Cardiac septum (tissue), 1 donor: ENCODE measurements at places on chromosomes 7 and 10. TPM values are rescaled to one million over a fixed set of nuclear protein-coding genes. Genes with fewer than 3 reads are reported as not detected.

- no peak for DNase-seq
These were observed 23.6 kb downstream of the IFIT3 start for GRCh38 chr10:89351412-89351779.

- no peak for DNase-seq
These were observed 22.9 kb downstream of the STRIP2 start for GRCh38 chr7:129457101-129457500.

DNA sequence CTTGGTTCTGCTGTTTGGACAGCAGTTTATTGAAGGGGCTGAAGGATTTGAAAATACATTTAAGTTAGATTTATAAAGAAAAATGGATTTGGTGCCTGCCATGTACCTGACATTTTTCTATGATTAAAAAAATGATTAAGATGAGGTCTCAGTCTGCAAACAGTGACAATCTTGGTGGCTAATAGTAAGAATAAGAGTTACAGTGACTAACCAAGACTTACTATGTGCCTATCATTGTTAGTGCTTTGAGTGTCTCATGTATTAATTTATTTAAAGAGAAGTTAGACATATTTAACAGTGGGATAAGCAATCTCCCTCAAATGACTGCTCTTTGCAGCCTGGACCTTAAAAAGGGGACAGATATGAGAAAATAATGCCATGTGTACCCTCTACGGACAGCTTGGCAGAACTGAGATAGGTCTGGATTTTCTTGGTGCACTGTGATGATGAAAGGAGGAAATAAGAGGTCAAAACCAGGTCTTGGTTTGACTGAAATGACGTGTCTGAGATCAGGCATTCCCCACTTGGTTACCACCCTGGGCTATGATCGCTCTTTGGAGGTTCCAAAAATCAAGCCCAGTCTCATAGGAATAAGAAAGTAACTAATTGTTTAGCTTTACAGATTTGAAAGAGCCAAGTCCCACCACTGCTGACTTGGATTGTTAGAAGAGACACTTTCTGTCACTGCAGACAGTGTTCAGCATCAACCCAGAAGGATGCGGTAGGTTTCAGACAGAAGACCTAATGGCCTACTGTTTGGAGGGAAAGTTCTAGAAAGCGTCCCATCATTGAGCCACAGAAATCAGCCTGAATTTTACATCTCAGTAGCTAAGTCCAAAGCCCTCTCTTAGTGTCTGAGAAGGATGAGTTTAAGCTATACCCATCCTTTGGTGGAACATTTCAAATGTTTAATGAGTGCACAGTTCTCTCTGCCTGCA is 2.1 kb downstream of the CASP7 start:
- DNase-seq = no peak

GRCh38 chr10:3236644-3237404 is 64.2 kb upstream of the PITRM1 start:
- no peak for DNase-seq

DNA sequence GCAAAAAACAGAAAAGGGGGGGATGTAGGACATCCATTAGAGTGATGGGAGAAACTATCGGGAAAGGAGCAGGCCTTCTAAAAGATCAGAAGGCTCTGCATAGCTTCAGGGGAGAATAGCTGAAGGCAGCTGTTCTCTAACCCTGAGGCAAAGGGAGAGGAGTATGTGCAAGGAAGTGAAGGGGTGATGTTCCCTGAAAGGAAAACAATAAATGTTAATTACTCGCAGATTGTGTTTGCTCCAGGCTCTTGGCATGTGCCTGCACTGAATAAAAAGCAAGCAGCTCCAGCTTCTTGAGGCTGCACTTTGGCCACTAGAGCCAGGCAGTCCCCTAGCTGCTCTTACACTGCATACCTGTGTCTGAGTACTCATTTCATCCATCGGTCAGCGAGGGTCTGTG is 14.4 kb upstream of the STARD3NL start:
- DNase-seq = no peak

DNA sequence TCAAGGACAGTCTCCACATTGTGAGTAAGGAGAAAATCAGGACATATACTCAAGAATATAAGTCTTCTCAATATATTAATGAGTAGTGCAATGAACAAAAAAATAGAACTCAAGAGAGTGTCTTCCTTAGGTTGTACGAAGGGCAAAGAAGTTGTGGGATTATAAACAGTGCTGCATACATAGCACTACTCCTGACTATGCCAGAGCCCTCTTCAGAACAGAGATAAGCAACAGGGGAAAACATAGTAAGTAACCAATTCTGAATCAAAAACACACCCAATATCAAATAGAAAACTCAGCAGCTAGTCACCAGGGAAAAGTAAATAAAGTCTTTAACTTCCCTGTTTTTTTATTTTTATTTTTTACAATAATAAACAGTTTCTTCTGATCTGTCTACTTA is 10.6 kb downstream of the ARHGAP21 start:
- no peak for DNase-seq

DNA sequence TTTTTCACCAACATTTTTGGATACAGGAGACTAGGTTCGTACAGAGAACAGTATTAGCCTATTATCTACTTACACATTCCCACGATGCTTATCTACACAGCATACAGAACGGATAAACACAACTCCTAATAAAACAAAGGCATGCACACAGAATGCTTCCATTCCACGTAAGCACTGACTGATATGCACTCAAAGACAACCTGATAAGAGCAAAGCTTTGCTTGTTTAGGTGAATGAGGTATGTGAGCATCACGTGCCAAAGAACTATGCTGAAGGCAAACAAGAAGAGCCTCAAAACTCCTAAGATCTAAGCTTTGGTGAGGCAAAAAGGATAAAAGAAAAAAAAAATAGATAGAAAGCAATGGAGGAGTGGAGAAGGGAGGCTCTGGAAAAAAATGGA is 413.5 kb upstream of the LRRN3 start:
- DNase-seq = no peak

DNA sequence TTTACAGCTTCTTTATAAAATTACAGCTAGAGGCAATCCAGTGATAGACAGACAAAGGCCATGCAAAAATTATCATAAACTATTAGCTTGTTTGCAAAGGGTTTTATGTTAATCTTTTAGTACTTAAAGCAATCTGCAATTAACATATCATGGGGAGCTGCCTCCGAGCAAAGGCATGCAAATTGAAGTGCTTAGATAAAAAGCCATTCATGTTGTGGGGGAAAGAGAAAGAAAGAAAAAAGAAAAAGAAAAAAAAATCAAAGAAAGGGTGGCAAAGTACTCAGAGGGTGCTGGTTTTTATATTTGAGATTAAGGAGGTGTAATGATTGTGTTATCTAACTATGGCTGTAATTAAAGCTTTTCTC is 799.5 kb downstream of the LRMDA start:
- DNase-seq = no peak

- no peak for DNase-seq
These were observed 1.3 kb downstream of the NFE2L3 start for GRCh38 chr7:26153241-26153822.

- peak; percentile 44 for DNase-seq
These were observed 374.6 kb downstream of the DNAJB6 start for GRCh38 chr7:157711353-157711888.

Gene CTAGE8
- not detected for total RNA-seq

Gene ZNF212
- total RNA-seq = 5.4 TPM

Gene CCDC201
- not detected for total RNA-seq

Gene RAB19
- not detected for total RNA-seq

Gene SFRP5
- 3.2 TPM for total RNA-seq

Gene ASB15
- total RNA-seq = 20.0 TPM

Gene HECW1
- total RNA-seq = not detected
